NCI-H1092 treated with DMSO at 0.1 percent for 48 hours (cell line): ENCODE measurements at places on chromosomes 11 and 22.
A peak's percentile ranks its signal among the peaks of the same experiment; 100 is the strongest.

DNA sequence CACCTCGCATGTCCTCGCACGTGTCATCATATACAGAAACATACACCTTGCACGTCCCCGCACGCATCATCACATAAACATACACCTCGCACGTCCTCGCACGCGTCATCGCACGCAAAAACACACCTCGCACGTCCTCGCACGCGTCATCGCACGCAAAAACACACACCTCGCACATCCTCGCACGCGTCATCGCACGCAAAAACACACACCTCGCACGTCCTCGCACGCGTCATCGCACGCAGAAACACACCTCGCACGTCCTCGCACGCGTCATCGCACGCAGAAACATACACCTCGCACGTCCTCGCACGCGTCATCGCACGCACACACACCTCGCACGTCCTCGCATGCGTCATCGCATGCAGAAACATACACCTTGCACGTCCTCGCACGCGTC, 16.7 kb downstream of the IGSF9B start:
- no peak for DNase-seq

DNA sequence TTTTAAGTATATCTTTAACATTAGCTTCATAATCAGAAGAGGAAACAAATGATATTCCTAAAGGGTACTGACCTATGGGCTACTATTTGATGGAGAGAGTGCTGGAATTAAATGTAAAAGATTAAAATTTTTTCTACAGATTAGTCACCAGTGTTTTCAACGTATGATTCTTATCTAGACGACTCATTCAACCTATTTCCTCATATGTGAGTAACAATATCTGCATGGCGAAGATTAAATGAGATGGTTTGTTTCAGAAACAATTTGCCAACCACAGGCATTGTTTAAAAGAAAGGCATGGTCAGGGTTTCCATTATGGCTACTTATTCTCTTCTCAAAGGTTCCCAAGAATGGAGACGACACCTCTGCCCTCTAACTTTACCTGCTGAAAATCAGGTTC, 20.4 kb downstream of the OR56B4 start:
- DNase-seq = no peak

DNA sequence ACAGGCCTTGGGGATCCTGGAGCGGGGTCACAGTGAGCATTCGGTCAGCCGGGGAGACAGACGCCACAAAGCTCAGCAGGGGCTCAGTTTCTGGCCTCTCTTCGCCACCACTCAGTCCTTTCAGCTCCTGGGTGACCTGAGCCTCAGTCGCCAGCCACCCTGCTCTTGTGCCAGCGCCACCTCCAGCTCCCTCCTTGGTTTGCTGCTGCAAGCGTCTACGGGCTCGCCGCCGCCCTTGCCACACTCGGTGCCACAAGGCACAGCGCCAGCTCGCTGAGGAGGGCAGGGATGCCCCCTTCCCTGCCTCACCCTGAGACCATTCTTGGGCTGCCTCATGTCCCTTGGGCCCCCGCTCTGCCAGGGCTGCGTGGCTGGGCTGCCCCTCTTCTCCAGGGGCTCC, 1.5 kb upstream of the EEF1G start:
- peak; percentile 65 for DNase-seq

- DNase-seq = no peak
Observed at GRCh38 chr11:122746050-122746478, 90.5 kb downstream of the UBASH3B start.

GRCh38 chr11:6911948-6912347, 8.9 kb upstream of the OR2D3 start:
- DNase-seq = no peak

DNA sequence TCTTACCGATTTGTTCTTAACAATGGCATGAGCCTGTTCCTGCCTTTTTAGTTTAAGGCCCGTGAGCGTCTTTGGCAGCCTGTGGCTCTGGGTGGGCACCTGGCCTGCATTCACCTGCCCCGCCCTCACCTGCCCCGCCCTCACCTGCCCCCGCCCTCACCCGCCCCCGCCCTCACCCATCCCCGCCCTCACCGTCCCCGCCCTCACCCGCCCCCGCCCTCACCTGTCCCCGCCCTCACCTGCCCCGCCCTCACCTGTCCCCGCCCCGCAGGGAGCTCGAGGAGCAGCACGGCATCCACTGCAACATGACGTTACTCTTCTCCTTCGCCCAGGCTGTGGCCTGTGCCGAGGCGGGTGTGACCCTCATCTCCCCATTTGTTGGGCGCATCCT, 14.2 kb downstream of the GATD1 start:
- DNase-seq = no peak

GRCh38 chr22:26707581-26707980, 50.2 kb downstream of the MIAT start:
- no peak for DNase-seq

- no peak for DNase-seq
Observed at GRCh38 chr11:86050196-86050709, 18.6 kb downstream of the PICALM start.

DNA sequence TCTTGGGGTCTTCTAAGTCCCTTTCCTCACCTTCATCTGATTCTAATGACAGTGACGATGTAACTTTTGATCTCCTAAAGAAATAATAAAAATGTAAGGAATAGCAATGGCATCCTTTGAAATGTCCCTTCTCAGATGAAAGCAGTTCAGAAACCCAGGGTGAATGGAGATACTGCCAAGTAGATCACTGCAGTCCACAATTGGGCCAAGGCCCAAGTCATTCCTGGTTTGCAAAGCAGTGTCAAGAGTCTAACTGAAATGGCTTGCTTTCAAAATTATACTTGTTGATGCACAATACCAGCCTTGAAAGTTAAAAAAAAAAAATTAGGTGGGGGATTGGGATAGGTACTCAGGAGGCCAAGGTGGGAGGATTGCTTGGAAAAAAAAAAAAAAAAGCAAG, 20.4 kb downstream of the ASCC2 start:
- DNase-seq = no peak

DNA sequence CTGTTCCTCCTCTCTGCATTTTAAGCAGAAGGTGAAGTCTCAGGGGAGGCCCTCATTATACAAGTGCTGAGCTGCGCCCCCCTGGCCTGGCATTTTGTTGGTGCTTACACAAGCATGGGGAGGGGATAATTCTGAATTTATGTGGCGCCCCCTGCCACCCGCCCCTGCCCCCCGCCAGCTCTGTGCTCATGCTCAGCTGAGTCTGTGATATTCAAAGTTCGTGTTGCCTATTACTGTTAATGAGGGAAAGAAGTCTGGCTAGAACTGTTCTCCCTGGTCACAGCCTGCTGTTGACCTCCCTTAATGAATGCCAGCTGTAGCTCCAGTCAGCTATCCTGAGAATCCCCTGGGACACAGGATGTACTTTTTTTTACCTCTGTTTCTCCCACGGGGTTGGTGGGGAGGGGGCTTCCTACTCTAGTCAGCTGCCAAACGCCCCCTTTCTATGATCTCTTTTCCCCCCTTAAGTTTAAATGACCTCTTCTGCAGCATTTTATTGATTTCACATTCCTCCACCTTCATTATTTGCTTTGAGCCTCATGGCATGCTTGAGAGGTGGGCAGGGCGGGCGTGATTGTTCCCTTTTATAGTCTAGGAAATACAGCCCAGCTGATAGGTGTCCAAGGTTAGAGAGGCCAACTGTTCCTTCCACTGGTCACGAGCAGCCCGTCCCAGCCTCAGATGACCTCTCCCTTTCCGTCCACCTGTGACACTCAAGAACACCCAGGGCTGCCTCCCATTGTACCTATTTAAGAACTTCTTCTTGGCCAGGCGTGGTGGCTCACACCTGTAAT, 12.2 kb downstream of the USP2 start:
- DNase-seq = peak; percentile 27

GRCh38 chr22:44185237-44186120, 4.8 kb downstream of the PARVG start:
- DNase-seq = no peak

GRCh38 chr22:43377896-43378704, 33.7 kb upstream of the MPPED1 start:
- DNase-seq = peak; percentile 49

GRCh38 chr11:117484156-117484555, 156.5 kb downstream of the CEP164 start:
- no peak for DNase-seq

DNA sequence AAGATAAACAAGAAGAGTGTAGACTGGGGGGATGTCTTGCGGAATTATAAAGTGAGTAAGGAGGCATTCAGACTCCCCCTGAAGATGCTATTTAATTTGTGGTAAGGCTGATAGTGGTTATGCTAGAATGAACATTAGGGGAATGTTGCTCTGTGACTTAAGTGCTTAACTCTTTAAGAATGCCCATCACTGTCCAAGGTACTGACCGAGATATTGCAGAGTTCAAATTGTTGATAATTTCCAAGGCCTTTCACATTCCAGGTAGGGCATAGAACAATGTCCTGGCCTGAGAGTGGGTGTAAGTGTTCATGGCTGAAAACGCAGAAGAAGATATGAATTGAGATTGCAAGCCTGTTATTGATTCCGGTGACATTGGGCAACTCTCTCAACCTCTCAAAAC, 90.3 kb upstream of the SEZ6L start:
- DNase-seq = no peak

DNA sequence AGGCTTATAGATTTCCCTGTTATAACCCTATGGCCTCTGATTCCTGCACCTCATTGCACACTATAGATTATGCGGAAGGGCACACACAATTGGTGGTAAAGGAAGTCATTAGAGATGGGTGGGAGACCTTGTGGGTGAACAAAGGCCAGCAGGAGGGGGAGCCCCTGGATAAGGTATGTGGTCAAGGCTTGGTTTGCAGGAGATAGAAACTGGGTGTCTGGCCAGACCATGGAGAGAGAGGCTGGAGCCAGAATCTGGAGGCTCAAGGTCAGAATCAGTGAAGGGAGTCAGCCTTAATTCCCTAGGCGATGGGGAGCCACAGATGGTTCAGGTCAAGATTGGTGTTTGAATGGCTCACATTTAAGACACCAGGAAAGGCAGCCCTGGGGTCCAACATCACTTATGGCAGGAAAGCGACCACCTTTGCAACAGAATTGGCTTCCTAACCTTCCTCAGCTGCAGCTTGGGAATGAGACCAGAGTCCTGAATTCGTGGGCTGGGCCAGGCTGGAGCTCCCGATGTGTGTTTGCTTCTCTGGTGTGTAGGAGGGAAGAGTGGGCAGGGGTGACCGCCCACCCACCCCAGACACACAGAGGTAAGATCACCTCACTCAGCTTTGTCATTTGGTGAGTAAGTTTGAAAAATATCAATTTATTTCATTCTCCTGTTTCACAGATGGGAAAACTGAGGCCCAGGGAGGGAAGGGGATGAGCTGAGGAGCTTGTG, 22.7 kb upstream of the SCUBE1 start:
- DNase-seq = no peak

GRCh38 chr11:70262951-70263350, 7.5 kb upstream of the PPFIA1 start:
- DNase-seq = no peak

GRCh38 chr11:45027312-45027711, 76.6 kb upstream of the TP53I11 start:
- no peak for DNase-seq

GRCh38 chr11:8268530-8269400, 5.1 kb upstream of the LMO1 start:
- no peak for DNase-seq

- no peak for DNase-seq
Observed at GRCh38 chr11:126930091-126930841, 70.3 kb downstream of the KIRREL3 start.

DNA sequence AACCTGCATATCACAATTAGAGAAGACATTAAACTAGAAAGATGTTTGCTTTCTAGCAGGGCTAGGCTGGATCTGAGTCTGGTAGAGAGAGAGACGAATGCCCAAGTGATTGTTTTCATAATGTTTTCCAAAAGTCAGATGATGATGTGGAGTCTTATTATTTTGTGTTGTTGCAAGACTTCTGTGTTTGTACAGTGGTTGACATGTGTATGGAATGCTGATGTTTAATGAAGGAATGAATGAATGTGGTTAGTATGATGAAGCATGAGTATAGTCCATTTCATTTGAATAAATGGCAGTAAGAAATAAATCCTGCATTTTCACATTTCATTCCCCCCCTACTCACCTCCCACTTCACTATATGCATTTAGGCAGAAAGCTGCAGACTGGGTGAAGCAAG, 69.6 kb downstream of the PPP2R1B start:
- DNase-seq = no peak

DNA sequence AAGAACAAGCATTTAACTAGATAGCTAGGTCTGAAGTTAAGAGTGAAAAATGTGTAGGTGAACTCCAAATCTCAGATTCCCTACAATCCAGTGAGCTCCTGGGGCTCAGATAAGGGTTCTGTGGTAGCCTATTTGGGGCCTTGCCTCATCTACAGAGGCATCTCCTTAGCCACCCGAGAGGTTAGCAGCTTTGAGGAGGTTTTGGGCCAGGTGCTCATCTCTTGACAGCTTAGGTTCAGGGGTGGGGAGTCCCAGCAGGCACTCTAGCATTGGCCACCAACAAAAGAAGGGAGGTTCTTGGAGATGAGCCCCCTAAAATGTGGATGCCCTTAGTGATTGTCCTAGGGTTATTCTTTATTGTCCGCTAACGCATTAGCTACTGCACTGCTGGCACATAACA, 184.4 kb upstream of the B3GAT1 start:
- no peak for DNase-seq

GRCh38 chr11:84681456-84681855, 945.7 kb downstream of the DLG2 start:
- no peak for DNase-seq

GRCh38 chr11:45355706-45356041, 69.5 kb upstream of the SYT13 start:
- DNase-seq = no peak

DNA sequence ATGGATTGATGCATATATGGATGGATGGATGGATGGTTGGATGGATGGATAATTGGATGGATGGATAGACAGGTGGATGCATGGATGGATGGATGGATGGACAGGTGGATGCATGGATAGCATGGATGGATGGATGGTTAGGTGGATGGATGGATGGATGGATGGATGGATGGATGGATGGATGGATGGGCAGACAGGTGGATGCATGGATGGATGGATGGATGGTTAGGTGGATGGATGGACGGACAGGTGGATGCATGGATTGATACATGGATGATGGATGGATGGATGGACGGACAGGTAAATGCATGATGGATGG, 52.5 kb downstream of the MACROD1 start:
- DNase-seq = no peak

- DNase-seq = peak; percentile 71
Observed at GRCh38 chr11:132941024-132941646, 591.2 kb downstream of the OPCML start.

GRCh38 chr11:28144808-28145207, 36.6 kb downstream of the METTL15 start:
- DNase-seq = no peak

- DNase-seq = no peak
Observed at GRCh38 chr11:62015615-62016014, 48.2 kb upstream of the FTH1 start.
